ENCODE measurements at places on chromosomes 7 and 10. TPM values are rescaled to one million over a fixed set of nuclear protein-coding genes. Genes with fewer than 3 reads are reported as not detected.
A peak's percentile ranks its signal among the peaks of the same experiment; 100 is the strongest.

GRCh38 chr7:118311121-118311836, 86.8 kb downstream of the ANKRD7 start:
- DNase-seq = peak; percentile 79

GRCh38 chr7:52682993-52683392, 352.4 kb upstream of the POM121L12 start:
- no peak for DNase-seq

GRCh38 chr7:104852386-104852785, 161.6 kb upstream of the KMT2E start:
- DNase-seq = no peak

DNA sequence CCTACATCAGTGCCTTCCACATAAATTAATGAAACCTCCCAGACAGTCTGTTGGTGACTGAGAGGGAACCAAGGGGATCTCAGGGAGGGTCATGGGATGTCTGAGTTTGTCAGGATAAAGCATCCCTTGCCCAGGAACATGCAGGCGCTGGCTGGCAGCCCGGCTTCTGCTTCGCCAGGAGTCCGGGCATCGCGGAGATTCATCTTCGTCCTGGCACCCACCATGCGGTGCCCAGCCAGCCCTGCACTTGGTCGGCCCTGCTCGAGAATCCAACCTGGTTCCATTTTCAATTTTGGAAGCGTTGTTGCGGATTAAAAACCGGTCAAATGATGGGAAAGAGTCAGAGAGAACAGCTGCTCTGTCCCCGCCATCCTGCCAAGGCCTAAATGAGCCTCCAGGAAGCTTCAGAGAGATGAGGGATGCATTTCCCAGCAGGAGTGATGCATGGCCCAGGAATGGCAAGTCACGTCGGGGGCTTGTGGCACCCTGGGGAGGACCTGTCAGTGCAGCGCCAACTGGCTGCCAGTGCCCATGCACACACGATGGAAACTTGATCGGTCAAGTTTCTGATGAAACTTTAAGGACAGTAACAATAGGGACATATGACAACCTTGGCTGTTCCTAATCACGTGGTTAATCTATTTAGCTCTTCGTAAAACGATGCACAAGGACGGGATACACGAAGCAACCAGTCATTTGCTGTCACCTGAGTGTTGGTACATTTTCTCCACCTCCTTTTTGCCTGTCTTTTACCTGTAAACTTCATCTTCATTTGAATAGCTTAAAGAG, 260.8 kb upstream of the MKI67 start:
- DNase-seq = no peak

DNA sequence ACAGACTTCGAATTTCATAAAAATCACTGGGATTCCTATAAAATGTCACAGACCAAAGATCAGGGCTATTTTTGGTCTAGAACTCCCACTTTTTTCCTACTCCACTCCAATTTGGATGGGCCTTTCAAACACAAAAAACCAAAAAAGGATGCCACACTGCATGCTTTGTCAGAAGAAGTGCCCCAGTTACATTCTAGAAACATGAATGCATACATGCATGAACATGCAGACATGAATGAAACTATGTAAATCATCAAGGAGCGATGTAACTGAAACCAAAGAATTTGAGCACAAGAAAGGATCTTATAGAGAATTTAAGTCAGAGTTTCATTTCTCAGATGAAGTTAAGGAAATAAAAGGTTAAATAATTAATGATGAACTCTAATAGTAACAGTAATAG, 31.8 kb upstream of the FAM133B start:
- no peak for DNase-seq

DNA sequence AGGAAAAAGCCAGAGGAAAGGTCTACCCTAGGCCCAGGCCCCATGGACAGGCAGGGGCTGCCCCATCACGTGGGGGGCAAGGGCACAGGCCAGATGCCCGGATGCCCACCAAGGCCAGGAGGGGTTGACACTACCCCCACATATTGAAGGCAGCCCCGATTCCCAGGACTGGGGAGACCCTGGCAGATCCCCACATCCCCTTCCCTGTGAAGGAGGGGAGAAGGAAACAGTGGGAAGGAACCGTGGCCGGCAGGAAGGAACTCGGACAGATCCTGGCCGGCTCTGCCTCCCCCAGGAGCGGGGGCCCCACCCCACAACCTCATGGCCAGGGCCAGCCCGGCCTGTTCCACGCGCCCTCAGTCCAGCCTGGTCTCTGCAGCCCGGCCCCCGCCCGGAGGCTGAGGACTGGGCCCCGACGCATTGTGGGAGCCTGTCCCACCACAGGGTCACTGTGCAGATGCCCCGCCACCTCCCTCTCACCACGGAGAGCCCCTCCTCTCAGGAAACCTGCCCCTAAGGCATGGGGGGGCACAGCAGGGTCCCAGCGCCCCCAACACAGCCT, 41.3 kb downstream of the PAPOLB start:
- no peak for DNase-seq

DNA sequence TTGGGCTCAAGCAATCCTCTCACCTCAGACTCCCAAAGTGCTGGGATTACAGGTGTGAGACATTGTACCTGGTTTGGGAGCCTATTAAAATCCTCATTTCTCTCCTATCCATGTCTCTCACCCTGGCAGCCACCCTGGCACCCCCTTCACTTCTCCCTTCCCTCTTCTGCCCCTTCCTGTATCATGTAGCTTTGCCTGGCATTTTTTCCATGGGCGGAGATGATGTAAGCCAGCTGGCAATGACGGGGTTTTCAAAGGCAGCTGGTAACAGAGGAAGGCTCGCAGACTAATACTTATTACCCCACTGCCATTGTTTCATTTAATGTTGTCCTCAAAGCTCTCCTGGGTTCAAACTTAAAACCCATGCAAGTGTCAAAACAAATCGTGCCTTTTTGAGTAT, 61.9 kb downstream of the RGS10 start:
- peak; percentile 7 for DNase-seq

- no peak for DNase-seq
These were observed 8.3 kb downstream of the CAMK1D start for GRCh38 chr10:12357525-12358151.

DNA sequence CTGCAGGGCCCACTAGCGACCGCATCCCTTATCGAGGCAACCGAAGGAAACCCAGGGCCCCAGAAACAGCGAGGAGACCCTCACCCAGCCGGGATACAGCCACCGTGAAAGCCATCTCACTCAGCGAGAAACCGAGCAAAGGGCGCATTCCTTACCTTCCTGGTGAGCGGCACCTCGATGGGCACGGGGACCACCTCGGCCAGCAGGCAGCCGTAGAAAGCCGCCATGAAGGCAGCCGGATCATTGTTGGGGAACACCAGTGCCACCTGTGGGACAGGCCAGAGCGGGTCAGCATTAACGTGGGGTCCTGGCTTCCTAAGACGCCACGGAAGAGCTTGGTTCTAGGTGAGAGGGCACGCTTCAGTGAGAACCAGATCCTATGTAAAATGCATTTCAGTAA, 263.7 kb downstream of the ZMYND11 start:
- DNase-seq = no peak

GRCh38 chr10:124674768-124675222, 69.4 kb downstream of the FAM53B start:
- no peak for DNase-seq

GRCh38 chr7:66810716-66811115, 70.2 kb downstream of the RABGEF1 start:
- DNase-seq = no peak

GRCh38 chr10:5525561-5526341, 990 bp downstream of the CALML3 start:
- peak; percentile 90 for DNase-seq

DNA sequence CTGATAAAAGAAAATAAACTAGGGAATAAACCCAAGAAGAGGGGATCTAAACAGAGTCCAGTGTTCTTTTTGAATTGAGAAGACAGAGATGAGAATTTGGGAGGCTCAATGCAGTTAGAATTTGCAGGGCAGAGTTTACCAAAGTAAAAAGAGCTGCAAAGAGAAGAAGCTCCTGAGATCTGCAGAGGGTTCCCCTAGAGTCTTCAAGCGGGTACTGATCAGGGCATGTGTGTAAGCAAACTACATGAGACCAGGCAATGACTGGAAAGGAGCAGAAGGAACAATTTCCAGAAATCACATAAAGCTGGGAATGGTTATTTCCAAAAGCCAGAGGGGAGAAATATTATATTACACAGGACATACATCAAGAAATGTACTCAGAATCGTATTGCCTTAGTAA, 58.1 kb upstream of the TES start:
- DNase-seq = no peak

- no peak for DNase-seq
These were observed 36.7 kb downstream of the GOT1 start for GRCh38 chr10:99393683-99394082.

DNA sequence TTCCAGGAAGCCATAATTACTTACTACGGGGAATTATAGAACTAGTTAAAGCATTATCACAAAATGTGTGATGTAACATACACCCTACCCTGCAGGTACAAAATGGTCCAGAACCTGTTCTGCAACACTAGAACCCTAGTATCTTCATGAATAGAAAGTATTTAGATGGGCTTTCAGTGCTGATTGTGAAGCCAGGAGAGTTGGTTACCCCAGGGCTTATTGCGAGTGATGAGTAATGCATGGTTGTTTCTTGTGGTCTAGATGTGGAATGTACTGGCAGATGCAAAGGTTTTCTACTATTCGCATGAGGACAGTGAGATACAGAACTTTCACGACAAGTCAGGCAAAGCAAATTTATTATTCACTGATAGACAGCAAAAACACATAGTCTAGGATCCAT, 33.6 kb upstream of the AGR3 start:
- DNase-seq = peak; percentile 98

DNA sequence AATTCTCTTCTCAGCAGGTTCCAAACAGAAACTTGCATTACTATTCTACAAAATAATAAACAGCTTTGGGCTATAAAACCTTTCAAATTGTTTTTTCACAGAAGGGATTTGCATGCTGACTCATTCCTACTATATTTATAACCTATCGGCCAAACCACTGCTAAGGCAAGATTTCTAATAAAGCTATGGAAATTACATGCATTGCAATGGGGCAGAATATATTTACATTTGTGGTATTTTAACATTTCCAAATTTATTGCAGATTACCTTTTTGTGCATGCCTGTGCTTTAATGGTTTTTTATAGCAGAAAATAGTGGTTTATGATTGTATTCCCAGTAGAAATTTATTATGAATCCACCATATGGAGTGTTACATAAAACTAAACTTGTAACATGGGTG, 69.0 kb upstream of the NPVF start:
- DNase-seq = no peak

- no peak for DNase-seq
These were observed 5.8 kb downstream of the MLXIPL start for GRCh38 chr7:73618538-73618937.

DNA sequence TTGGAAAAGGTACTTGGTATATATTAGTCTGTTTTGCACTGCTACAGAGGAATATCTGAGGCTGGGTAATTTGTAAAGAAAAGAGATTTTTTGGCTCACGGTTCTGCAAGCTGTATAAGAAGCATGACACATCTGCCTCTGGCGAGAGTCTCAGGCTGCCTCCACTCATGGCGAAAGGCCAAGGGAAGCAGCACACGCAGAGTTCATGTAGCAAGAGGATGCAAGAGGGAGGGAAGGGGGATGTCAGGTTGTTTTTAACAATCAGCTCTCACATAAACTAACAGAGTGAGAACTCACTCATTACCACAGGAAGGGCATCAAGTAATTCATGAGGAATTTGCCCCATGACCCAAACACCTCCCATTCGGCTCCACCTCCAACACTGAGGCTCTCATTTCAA, 484.8 kb upstream of the DPP6 start:
- peak; percentile 86 for DNase-seq

OSBPL3 gene
- polyA plus RNA-seq = 22.9 TPM

CYP2C18 gene
- polyA plus RNA-seq = 0.07 TPM

ZNF107 gene
- polyA plus RNA-seq = 2.0 TPM

PTPN20 gene
- polyA plus RNA-seq = not detected

CRPPA gene
- 0.34 TPM for polyA plus RNA-seq

STEAP1B gene
- 0.26 TPM for polyA plus RNA-seq

RSPH10B gene
- polyA plus RNA-seq = not detected

CCL26 gene
- not detected for polyA plus RNA-seq

HIF1AN gene
- 6.4 TPM for polyA plus RNA-seq

Data from mammary epithelial cell (primary cell).